ENCODE measurements at places on chromosomes 7 and 10.

DNA sequence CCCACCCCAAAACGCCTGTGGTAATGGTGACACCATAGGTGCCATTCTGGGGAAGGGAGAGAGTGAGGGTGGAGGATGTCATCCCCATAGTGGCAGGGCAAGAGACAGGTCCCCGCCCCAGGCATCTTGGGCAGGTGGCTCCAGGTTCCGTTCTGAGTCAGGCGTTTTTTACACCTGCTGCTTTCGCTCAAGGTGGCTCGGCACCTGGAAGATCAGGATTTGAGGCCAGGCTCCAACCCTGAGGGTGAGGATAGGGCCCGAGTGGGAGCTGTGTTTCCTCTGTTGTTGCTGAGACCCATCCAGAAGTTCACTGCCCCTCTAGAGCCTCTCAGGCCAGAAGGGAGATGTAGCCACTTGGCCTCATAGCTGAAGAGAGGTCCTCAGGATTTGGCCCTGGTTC, 36.6 kb upstream of the DUSP5 start:
- no peak for DNase-seq

DNA sequence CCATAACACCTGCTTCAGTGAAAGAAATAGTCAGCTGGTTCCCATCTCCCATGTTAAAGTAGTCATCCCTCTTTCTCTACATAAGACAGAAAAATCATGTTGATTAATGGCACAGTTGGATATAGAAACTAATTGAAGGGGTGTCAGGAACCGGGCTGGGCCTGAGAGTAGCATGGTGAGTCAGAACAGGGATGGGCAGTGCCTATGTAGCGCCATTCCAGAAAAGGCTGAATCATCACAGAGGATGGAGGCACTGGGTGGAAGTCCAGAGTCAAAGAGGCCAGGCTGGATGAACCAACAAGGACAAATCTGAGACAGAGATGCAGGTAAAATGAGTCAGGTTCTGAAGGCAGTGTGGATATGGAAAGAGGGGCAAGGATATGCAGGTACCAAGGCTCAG, 201.2 kb downstream of the LHFPL3 start:
- DNase-seq, result no peak

GRCh38 chr7:139560678-139561077, 37.2 kb downstream of the CLEC2L start:
- no peak for DNase-seq

- DNase-seq, result no peak
Observed at GRCh38 chr7:5484921-5485320, 61.3 kb upstream of the TNRC18 start.

DNA sequence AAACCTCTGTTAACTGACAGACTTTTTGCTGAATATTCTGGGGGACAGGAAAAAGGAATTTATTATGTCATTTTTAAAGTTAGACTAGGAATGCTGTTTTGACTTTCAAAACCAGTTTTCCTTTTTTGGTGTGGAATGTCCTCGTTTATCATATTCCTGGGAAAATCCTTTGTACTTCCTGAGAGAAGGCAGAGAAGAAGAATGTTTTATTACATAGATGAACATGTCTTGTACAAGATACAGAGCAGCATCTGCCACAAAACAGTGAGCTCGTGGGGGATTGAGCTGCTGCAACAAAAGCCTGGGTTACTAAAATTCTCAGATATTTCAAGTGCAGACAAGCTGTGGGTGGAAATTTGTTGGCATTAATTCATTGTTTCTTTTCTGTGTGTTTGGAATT, 20.2 kb downstream of the MCU start:
- no peak for DNase-seq

DNA sequence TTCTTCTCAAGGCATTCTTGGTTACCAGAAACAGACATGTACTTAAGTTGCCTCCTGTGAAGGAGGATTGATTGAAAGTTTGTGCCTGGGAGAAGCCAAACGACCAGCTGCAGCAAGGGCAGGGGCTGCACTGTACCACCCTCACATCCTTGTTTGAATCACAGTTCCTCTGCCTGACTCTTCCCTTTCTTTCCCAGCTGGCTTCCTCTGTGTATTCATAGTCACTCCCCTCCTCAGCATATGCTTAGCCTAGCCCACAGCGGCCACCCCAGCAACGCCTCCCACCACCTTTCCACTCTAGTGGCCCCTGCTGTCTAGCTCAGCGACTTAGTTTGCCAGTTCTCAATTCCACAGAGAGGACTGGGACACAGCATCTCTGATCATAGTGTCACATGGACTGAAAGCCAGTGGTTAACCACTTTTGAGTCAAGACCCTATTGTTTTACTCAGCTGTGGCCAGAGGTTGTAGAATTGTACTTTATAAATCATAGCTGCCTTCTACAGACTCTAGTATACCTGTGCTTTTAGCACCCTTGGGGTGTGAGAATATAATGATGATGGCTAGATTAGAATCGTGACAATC, 643.0 kb downstream of the SUGCT start:
- no peak for DNase-seq

DNA sequence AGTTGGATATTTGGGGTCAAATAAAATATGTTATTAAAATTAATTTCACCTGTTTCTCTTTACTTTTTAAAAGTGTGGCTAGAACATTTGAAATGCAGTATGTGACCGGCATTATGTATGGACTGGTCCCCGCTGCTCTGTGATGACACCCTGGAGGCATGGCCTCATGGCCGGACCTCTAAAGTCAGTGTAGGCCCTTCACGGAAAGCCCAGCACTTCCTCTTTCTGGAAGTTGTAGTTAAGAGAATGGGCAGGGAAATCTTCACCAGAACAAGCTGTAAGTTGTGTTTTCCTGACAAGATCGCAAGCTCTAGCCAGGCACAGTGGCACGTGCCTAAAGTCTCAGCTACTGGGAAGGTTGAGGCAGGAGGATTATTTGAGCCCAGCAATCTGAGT, 38.3 kb upstream of the SRGN start:
- no peak for DNase-seq

GRCh38 chr7:69922026-69922803, 323.9 kb downstream of the AUTS2 start:
- no peak for DNase-seq

GRCh38 chr10:78349911-78350663, 316.4 kb downstream of the RPS24 start:
- DNase-seq, result no peak

DNA sequence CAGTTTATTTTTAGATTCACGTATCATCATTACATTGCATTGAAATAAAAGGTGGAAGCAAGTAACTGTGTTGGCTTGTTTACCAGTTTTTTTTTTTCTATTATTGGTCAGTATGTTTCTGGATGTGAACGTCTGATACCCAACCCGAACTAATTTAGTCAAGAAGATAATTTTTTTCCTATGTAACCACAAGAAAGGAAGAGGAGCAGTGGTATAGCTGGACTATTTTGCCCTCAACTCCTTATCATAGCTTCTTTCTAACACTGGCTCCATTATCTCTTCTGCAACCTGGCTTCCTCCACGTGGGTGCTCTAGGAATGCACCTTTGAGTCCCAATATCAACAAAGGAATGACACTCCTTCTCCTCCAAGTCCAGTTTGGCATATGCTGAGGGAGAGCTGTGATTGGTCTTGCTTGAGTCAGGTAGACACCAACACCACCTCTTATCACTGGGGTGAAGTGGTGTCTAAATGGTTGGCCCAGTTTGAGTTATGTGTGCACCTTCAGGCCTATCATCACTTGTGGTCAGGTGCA, 29.4 kb downstream of the OR9A2 start:
- no peak for DNase-seq

- DNase-seq, result no peak
Observed at GRCh38 chr10:101905251-101905650, 61.7 kb upstream of the KCNIP2 start.

GRCh38 chr10:70363292-70363691, 19.1 kb downstream of the LRRC20 start:
- no peak for DNase-seq

- no peak for DNase-seq
Observed at GRCh38 chr10:57864765-57865680, 402.7 kb downstream of the IPMK start.

- DNase-seq, result no peak
Observed at GRCh38 chr7:122199171-122199570, 55.1 kb upstream of the AASS start.

- no peak for DNase-seq
Observed at GRCh38 chr7:37013771-37014170, 289.5 kb upstream of the AOAH start.

GRCh38 chr7:41006306-41006995, 696.4 kb downstream of the INHBA start:
- DNase-seq, result no peak

- DNase-seq, result no peak
Observed at GRCh38 chr10:80585812-80586211, 48.1 kb downstream of the SH2D4B start.

DNA sequence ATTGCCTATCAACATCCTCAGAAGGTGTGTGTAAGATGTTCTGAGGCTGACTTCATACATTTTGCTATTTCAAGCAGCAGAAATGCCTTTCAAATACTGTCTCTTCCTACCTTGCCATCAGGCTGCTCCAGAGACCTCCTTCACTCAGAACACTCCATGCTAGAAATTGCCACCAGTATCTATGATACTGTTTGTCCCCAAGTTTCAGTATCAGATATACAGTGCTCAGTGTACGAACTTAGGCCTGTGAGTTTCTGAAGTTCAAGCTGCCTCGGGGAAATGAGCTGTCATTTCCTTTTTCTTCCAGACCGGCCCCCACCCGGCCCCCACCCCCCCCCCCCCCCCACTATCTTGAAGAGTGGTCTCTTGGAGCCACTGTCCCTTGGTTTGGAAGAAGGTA, 373.4 kb upstream of the CHRM2 start:
- no peak for DNase-seq

GRCh38 chr10:23568996-23569395, 130.1 kb downstream of the OTUD1 start:
- DNase-seq, result no peak

DNA sequence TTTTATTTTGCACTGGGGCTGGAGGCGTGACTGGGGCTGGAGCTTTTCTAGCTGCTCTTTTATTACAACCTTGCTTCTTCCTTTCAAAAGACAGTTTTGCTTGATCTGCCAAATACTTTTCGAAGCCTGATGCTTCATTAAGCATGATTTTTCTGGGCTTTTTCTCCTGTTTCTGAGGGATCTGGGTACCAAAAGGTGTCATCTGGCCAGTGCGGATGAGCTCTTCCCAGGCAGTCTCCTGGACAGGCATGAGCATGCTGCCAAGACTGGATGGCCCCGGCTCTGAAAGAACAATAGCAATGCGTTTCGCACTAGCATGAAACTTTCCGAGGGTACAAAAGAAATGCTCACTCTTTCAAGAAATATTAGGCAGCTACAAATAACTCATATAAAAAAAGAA, 14.4 kb downstream of the ERCC6 start:
- DNase-seq, result no peak

GRCh38 chr10:5576780-5577624, 52.2 kb downstream of the CALML3 start:
- no peak for DNase-seq

- DNase-seq, result no peak
Observed at GRCh38 chr10:70513848-70514309, 35.3 kb downstream of the PALD1 start.

GRCh38 chr7:1413936-1414639, 45.2 kb downstream of the MICALL2 start:
- DNase-seq, result no peak

DNA sequence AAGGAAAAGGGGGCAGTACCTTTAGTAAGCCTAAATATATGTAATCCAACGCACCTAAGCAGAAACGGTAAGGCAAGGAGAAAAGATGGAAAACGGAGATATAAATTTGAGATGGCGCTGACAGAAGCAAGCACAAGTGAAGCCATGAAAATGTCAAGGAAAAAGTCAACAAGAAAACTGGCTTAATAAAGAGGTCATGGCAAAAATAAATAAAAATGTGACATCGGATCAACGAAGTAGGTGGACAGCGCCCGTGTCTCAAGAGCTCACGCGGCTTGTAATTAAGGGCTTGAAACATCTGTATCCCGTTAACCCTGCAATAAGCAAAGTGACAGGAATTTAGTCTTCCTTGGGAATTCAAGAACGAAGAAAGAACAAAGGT, 611 bp downstream of the NDUFA5 start:
- no peak for DNase-seq

GRCh38 chr7:115851291-115851690, 179.3 kb downstream of the TFEC start:
- DNase-seq, result no peak

DNA sequence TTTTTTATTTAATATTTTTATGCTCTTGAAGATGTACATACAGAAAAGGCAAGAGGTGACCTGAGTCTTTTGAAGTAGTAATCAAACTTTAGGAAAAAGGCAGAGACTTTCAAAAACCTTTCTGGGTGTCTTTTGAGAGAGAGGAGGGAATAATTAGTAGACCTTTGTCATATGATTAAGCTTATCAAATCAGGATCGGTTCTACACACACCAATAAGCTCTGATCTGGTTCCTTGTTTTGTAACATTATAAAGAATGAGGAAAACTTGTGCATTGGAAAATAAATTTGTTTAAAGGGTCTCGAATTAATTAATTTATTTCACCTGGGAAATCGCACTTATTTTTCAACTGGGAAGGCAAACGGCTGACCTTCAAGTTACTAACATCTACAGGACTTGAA, 11.9 kb downstream of the TWIST1 start:
- no peak for DNase-seq

DNA sequence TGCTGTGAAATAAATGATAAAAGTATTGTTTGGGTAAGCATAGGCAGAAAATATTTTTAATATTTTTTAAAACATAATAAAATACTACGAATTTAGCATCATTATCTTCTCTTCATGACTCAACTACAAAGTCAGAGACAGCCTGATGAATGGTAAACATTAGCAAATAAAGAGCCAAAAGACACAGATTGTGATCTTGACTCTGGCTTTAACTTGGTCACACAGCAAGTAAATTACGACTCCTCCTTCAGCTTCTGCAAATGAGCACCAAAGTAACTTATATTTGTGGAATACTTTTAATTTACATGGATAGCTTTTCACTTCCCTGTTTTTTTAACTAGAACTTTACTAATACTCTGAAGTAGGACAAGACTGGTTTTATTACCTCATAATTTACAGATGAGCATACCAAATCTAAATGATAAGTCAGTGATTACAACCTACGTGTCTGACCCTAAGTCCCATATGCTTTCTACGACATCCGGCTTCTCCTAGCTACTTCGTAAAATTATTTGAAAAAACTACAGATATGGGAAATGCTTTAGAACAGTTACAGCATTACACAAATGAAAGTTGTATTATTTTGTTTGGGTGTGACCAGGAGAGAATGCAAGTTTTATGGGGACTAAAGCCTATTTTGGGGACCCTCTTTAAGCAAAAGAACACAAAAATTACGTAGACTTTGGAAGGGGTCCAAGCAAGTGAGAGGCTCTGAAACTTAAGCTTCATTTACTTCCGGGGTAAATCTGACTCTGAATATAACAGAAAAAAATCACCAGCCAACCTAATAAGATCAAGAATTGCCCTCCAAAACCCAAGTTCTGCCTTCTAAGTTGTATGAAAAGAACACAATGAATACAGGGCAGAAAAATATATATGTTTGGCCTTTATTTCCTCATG, 133.8 kb downstream of the CPEB3 start:
- no peak for DNase-seq

- peak; percentile 73 for DNase-seq
Observed at GRCh38 chr7:100469227-100470044, 5.4 kb upstream of the SPACDR start.

- no peak for DNase-seq
Observed at GRCh38 chr7:8130663-8131062, 131.3 kb downstream of the ICA1 start.
